Epithelial cell of esophagus (primary cell): ENCODE measurements at places on chromosomes 3 and 15.
A peak's percentile ranks its signal among the peaks of the same experiment; 100 is the strongest.

DNA sequence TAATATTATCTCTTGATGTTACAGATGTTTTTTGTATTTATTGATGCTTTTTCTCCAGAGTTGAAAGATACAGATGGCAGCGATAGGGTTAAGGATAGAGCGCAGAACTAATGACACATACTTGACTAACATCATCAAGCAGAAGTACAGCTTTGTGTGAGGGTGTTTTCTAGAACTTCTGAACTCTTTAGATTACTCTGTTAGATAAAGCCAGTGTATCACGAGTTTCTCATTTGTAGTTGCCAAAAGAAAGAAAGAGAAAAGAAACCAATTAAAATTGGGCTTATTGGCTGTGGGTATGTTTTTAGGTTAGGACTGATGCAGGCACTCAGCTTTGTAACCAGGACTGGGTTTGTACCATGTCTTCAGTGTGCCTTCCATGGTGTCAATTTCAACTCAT is 6.6 kb upstream of the GPR171 start:
- DNase-seq = no peak

- peak; percentile 83 for DNase-seq
Observed at GRCh38 chr3:112038863-112039262, 4.3 kb downstream of the TMPRSS7 start.

GRCh38 chr15:80727196-80727595 is 32.1 kb downstream of the ABHD17C start:
- no peak for DNase-seq

DNA sequence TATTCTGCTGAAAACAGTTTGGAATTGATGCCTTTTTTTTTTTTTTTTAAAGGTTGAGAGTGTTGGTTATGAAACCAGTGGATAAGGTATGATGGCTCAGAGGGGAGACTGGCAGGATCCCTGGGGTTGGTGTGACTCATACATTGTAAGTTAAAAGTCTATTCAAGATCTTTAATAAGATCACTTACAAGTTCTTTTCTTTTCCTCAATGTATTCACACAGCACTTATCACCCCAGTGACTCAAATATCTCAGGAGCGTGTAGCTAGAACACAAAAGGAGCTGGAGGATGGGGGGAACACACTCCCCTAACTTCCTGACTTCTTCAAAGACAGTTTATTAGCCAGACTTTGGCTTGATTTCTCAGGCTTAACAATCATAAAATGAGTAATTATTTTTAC is 285.3 kb downstream of the SV2B start:
- DNase-seq = peak; percentile 55
